Fibroblast of skin of scalp (primary cell): ENCODE measurements at places on chromosomes 7 and 10.

- no peak for DNase-seq
Measured at GRCh38 chr10:7484456-7485243, 73.8 kb upstream of the SFMBT2 start.

DNA sequence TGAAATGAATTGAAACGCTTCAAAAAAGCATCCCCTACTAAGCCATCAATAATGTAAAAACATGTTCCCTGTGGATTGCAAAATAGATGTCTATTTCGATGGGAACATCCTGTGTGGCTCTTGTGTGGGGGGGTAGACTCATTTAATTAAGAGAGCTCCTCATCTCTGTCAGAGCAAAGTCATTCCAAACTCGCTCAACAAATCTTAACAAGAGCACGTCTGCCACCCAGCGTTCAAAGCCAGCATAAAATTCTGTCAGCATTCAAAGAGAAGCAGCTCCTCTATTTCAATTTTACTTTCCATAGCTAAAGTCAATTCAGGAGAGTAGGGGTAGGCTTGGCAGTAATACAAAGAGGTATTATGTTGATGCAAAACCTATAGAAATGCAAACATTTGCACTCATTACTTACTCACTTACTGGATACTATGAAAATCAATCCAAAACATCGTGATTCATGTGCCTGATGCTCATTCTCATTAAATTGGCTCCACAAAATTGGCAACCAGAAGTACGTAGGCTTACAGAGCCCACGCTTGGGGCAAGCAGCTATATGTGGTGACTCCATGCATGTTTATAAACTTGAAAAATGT is 114.9 kb downstream of the IPMK start:
- DNase-seq: peak; percentile 72

- DNase-seq: no peak
Measured at GRCh38 chr10:21176934-21177480, 279.9 kb upstream of the NEBL start.

DNA sequence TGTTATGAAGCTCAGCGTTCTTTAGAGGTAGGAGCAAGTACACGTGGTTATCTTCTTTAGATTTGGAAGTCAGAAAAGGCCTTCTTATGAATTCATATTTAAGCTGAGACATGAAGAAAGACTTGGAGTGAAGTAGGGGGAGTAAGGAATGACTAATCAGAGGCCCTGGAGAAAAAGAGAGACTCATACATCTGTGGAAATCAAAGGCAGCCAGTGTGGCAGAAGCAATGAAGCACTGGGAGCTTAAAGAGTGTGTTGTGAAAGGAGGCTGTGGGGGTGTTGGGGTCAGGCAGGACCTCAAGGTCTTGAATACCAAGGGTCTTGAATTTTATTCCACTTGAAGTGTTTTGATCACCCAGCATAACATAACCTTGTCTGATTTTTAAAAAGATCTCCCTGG is 35.7 kb upstream of the FGL2 start:
- DNase-seq: peak; percentile 14

DNA sequence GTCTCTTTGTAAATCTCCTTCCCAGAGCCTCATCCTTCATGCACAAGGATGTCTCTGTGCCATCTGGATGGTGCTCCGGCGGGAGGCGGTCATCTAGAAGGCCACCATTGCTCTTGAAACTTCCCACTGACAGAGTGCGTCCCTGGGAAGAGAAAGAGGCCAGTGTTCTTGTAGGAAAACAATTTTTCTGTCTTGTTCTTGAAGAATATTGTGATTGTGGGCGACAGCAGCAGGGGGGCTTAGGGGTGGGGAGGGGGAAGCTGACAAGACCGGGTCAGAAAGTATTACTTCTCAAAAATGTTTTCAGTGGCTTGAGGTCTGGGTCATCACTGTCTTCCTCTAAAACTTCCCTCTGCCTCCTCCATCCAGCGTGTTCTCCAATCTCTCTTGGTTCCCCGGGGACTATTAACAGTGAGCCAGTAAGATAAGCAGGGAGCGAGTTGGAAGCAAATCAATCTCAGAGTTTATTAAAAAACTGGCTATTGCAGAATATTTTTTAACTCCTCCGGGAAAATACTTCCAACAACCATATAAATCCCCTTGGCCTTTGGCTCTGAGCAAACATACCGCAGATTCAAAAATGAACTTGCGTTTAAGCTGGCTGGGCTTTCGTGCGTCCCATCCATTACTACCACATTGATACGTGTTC is 597.8 kb upstream of the MGMT start:
- DNase-seq: peak; percentile 16

DNA sequence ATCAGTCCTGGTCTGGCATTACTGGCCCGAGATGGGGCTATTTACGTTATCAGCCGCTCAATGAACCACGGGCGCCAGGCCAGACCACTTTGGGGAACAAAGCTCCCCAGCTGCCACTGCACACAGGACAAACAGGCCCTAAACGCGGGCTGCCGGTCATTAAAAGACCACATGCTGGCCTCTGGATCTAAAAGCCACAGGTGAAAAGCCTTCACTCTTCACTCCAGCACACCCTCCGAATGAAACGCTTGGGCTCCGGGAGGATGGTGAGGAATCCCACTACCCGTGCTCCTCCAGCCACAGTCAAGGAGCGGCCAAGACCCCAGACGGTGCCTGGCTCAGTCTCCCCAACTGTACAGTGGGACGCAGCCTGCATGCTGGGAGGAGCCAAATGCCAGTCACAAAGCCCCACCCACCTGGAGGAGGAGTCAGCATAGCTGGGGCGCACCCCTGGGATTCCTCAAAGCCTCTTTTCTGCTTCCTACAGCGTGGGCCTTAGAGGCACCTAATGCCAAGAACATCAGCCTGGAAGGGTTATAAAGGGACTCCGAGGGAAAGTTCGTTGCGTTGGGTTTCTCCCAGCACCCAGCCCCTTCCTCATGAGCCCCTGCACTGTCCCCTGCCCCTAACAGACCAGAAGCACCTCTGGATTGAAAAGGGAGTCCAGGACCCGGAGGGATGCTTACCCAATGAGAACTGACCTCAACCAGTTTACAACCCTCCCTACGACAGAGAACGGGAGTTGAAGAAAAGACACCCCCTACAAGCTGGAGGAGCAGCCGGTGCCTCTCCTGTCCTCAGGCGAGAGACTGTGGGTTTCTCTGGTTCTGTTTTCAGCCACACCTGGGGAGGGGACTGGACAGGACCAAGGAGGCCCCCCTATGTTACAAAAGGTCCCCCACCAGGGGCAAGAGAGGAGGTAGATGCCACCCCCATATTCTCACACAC is 4.7 kb downstream of the PDGFA start:
- peak; percentile 25 for DNase-seq

DNA sequence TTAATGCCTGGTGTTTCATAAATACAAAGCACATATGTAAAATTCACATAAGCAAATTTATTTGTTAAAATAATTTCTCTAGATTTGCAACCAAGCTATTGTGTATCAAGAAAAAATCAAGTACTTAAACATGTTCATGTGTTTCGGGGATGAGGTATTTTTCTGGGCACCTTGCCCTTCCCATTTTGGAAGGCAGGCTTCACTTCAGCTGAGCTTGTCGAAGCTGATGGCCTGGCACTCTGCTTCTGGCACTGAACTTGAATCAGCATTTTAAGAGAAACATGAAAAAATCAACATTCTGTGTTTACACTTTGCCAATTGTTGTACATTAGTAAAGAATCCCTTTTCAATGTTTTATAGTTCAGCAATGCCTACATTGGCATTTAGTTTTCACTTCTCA is 179.1 kb upstream of the STEAP4 start:
- no peak for DNase-seq

- no peak for DNase-seq
Measured at GRCh38 chr7:8161364-8161828, 100.6 kb downstream of the ICA1 start.

DNA sequence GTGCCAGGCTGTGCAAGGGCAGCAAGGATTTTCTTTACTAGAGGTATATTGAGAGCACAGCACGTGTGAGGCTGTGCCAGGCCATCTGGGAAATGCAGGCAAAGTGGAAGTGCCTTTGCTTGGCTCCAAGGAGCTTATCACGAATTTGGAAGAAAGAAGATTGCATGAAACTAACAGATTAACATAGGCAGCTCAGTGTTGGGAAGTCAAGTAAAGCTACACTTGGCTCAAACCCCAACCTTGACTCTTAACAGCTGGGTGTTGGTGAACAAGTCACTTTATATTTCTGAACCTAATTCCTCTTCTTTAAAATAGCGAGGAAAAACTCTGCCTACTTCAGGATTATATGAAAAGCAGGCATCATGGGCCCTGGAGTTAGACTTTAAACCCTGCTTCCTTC is 105.2 kb downstream of the PLCE1 start:
- no peak for DNase-seq
